M059J (cell line): ENCODE measurements at places on chromosomes 5 and 9. TPM values are rescaled to one million over a fixed set of nuclear protein-coding genes. Genes with fewer than 3 reads are reported as not detected.

DNA sequence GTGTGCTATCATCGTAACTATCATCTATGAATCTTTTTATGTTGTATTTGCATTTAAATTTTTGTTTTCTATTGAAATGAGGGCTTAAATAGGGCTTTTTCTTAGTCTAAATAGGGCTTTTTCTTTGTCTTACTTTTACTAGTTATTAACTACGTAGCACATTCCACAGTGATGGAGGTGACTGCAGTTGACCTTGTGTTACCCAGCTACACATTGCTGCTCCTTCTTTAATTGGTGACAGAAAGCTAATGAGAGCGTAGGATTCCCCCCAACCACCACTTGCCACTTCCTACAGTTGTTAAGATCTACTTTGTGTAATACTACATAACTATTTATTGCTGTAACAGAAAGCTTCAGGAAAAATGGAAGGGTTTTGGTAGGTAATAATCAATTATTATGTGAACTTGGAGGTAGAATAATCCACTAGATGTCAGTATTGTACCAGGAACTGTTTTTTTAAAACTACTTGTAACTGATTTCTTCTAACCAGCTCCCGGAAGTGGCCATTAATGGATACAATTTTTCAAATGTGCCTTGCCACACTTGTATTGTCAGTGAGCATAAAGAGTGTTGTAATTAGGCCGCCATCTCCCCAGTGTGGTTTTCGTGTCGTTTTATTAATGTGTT, 18.0 kb downstream of the MTRR start:
- DNase-seq, result peak; percentile 43

- no peak for DNase-seq
These were observed 38.4 kb downstream of the ANXA2R start for GRCh38 chr5:43001748-43002147.

DNA sequence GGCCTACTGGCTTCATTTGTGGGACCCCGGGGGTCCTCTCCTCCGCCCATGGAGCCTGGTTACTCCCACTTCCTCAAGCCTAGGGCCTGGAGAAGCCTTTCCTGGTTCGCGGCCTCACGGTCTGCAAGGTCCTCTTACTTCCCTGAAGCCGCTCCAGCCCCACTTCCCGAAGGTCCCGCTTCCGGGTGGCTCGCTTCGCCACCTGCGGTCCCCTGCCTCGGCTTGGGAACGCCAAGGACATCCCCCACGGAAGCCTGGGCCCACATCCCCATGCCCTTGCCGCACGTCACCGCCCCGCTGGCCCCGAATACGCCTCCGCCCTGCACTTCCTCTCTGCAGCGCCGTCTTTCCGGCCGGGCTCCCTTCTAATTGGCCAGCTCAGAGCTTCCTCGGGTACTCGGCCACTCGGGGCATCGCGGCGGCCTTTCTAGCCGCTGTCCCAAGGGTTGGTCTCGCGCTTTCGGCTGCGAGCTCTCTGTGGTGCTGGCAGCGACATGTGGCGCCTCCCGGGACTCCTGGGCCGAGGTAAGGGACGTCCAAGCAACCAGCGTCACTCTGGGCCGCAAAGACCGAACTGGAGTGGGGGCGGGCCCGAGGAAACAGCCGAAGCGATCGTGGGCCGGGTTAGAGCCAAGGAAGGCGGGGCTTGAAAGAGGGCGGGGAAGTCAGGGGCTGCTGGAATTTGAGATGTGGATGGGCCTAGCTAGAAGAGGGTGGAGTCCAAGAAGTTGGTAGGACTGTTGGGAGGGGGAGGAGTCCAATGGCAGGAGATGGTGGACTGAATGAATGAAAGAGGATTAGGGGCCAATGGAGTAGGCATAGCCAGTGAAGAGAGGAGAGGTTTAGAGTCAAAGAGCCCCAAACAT, at the start of gene DELE1:
DELE1 (plus strand) TSS at position 424 of the 866 bp plus-strand sequence; CDS start at position 495, 71 bp downstream.
- DNase-seq, result peak; percentile 91

GRCh38 chr9:86734771-86735170, 212.5 kb downstream of the GAS1 start:
- peak; percentile 83 for DNase-seq

DNA sequence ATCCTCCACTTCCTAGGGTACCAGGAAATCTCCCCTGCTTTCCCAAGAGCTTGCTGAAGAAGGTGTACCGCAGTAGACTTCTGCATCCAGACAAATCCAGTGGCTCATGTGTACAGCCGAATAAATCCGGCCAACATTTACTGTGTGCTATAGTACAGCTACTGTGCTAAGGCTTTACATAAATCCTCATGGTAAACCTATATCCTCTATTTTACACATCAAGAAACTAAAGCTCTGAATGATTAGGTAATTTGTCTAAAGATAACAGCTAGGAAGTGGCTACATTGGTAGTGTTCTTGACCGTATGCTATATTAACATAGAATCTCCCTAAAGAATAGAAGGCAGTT, 511 bp upstream of the WDR41 start:
- no peak for DNase-seq

GRCh38 chr9:2923766-2924379, 80.0 kb upstream of the PUM3 start:
- DNase-seq, result no peak

DNA sequence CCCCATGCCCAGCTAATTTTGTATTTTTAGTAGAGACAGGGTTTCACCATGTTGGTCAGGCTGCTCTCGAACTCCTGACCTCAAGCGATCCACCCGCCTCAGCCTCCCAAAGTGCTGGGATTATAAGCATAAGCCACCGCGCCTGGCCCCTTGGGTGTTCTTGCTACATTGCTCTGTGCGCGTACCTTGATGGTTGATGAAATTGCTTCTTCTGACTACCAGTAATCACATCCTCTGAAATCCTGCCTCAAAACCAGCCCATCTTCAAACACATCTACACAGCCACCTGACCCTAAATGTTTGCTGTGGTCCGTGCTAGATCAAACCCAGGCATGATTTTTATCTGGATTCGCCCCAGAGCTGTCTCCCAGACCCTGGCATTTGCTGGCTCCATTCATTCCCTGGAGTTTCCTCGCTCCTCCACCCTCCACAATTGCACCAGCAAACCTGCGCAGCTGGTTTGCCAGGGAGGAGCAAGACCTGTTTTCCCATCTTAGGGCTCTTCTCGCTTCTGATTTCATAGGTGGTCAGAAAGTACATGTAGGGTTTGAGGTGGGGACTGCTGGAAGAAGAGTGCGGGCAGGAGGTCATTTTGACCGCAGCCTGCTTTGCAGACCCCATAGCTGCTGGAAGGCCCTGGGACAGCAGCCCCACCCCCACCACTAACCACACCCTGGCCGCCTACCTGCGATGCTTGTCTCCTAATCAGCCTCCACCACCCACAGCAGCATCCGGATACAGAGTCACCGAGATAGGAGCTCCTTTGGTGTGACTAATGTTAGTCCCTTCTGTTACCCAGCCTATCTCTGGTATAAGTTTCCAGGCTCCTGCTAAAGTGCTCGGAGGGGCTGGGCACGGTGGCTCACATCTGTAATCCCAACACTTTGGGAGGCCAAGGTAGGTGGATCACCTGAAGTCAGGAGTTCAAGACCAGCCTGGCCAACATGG, 22.7 kb downstream of the SWI5 start:
- DNase-seq, result no peak

DNA sequence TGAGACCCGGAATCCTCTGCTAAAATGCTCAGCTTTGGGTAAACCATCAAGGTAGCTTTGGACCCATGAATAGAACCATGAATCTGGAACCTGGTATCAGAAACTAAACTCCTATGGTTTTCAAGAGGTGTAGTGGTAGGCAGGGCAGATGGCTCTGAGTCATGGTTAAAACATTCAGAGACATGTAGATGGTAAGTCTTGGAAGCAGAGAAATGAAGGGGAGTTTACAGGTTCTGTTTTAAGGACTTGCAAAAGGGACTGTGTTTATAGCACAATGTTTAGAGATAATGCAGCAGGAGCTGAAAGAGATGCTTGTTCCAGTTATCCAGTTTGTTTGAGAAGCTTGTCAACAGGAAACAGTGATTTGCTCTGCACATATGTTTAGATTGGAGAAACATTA, 36.0 kb upstream of the FBN2 start:
- DNase-seq, result peak; percentile 2

DNA sequence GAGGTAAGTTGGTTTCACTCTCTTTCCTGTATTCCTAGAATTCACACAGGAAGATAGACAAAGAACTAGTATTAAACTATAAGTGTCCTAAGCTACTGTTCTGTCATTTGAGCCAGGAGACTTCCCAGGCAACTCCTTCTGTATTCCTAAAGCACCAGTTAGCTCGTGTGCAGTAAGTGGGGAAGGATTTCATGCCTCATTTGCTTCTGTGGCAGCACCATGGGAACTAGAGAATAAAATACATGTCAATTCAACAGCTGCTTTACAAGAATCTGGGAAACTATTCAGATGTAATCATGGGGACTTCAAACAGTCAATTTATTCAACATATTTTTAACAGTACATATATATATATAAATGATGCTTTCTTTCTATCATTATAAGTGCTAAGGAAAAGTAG, 762.3 kb downstream of the PRELID2 start:
- DNase-seq, result no peak

DNA sequence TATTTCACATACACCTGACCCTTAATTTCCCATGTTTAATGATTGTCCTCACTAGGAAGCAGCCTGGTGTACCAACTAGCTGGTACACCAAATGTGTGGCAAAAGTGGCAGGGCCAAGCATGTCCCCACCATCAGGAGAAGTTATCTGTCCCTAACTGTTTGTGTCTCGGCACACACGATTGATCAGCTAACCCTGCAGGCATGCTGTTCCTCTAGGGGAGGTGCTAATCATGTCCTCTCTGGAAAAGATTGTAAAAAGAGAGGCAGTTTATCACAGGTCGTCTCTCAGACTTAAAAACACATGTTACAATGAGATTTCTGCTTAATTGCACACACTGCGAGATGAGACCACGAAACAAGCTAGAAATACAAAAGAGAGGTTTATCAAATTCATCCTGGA, 342.7 kb downstream of the DIRAS2 start:
- no peak for DNase-seq

- DNase-seq, result peak; percentile 47
These were observed 49.7 kb upstream of the PLEKHG4B start for GRCh38 chr5:42250-42649.

GRCh38 chr9:79026316-79026715, 545.4 kb upstream of the TLE4 start:
- peak; percentile 54 for DNase-seq

The GBGT1 gene
- total RNA-seq, result 0.05 and 0.44 TPM in 2 replicates

The SV2C gene
- total RNA-seq, result not detected in 2 replicates

The PNPLA7 gene
- 0.27 TPM in 1 of 2 replicates, not detected in the other for total RNA-seq

The SHLD3 gene
- total RNA-seq, result 5.6 and 7.9 TPM in 2 replicates
